ENCODE measurements at places on chromosomes 5 and 9.

DNA sequence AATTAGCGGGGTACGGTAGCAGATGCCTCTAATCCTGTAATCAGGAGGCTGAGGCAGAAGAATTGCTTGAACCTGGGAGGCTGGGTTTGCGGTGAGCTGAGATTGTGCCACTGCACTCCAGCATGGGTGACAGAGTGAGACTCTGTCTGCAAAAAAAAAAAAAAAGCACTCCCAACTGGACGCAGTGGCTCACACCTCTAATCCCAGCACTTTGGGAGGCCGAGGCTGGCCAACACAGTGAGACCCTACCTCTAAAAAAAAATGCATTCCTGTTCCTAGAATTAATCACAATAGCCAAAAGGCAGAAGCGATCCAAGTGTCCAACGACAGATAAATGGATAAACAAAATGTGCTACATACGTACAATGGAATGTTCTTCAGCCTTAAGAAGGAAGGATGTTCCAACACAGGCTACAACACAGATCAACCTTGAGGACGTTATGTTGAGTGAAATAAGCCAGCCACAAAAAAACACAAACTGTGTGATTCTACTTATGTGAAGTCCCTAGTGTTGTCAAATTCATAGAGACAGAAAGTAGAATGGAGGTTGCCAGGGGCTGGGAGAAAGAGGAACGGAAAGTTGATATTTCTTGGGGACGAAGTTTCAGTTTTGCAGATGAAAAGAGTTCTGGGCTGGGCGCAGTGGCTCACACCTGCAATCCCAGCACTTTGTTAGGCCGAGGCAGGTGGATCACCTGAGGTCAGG, 13.8 kb downstream of the FAM78A start:
- H3K27ac ChIP-seq, result no peak overlapping the region
- no peak overlapping the region for H3K4me3 ChIP-seq
- H3K36me3 ChIP-seq, result no peaks in the 10 kb centered on the region
- no peaks in the 10 kb centered on the region for H3K4me1 ChIP-seq
- DNase-seq, result no peak

GRCh38 chr5:156588306-156588705, 261.3 kb downstream of the SGCD start:
- H3K27ac ChIP-seq, result no peak overlapping the region
- H3K27me3 ChIP-seq, result no peaks in the 10 kb centered on the region
- no peak overlapping the region for H3K4me3 ChIP-seq
- no peaks in the 10 kb centered on the region for H3K4me1 ChIP-seq
- DNase-seq, result no peak
- H3K36me3 ChIP-seq, result no peaks in the 10 kb centered on the region

GRCh38 chr9:110769667-110770066, 101.1 kb downstream of the MUSK start:
- H3K36me3 ChIP-seq, result no peaks in the 10 kb centered on the region
- no peaks in the 10 kb centered on the region for H3K27me3 ChIP-seq
- no peak overlapping the region for H3K27ac ChIP-seq
- DNase-seq, result no peak
- no peaks in the 10 kb centered on the region for H3K4me1 ChIP-seq
- H3K4me3 ChIP-seq, result no peak overlapping the region

DNA sequence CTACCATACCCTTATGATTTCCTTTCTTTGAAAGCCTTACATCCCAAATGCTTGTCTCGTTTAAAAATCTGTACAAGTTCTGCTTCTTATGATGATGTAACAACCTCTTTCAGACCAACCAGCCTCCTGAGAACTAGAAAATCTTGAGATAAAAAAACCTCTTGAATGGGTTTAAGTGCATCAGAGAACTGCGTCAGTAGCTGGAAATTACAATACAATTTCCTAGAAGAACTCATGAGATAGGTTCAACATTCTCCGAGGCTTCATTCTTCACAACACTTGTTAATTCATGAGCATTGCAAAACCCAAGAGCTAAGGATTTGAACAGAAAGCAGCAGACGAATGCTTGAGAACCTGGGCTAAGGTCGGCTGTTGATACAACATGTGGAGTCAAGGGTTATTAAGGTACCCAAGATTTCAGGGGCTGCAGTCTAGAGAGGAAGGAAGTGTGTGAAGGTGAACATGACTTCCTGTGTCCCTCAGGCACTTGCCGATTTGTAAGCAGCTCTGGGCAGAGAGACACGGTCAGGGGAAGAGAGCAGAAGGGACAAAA, 286.0 kb downstream of the ICE1 start:
- no peaks in the 10 kb centered on the region for H3K27me3 ChIP-seq
- H3K36me3 ChIP-seq, result no peaks in the 10 kb centered on the region
- H3K4me3 ChIP-seq, result no peak overlapping the region
- no peak for DNase-seq

- no peak overlapping the region for H3K4me3 ChIP-seq
- no peak for DNase-seq
- H3K27ac ChIP-seq, result no peak overlapping the region
- H3K4me1 ChIP-seq, result no peaks in the 10 kb centered on the region
Observed at GRCh38 chr5:111726986-111727385, 30.0 kb downstream of the NREP start.

Measured in small intestine (tissue), 16 donors.